ENCODE measurements at places on chromosomes 5 and 9. TPM values are rescaled to one million over a fixed set of nuclear protein-coding genes. Genes with fewer than 3 reads are reported as not detected.

Gene SPINK13
- not detected for total RNA-seq

Gene NDUFS4
- 117 TPM for total RNA-seq

Gene AOPEP
- total RNA-seq = 260 TPM

Gene GGTA1
- 8.8 TPM for total RNA-seq

GRCh38 chr5:141121563-141121962 lies at the start of gene PCDHB4:
PCDHB4 (plus strand) TSS chr5:141121818; CDS start chr5:141121999, 181 bp downstream.
- no peak for DNase-seq

- no peak for DNase-seq
Observed at GRCh38 chr9:98158071-98158831, 34.2 kb downstream of the CORO2A start.

DNA sequence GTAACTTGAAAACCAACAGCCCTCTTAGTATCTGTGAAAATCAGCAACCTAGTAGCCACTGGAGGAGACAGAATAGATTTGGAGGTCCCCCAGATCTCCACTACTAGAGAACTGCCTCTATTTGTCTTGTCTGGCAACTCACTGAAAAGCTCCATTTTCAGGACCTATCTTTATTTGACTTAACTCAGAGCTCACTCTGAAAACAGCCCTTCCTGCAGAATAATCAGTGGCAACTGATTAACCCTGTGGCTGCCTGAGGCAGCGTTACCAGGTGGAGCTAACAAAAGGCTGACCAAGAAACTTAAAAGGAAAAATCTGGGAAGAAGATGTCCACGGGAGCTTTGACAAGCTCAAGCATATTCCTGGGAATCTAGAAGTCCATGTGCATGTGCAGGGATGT lies 10.5 kb upstream of the IL13 start:
- no peak for DNase-seq

DNA sequence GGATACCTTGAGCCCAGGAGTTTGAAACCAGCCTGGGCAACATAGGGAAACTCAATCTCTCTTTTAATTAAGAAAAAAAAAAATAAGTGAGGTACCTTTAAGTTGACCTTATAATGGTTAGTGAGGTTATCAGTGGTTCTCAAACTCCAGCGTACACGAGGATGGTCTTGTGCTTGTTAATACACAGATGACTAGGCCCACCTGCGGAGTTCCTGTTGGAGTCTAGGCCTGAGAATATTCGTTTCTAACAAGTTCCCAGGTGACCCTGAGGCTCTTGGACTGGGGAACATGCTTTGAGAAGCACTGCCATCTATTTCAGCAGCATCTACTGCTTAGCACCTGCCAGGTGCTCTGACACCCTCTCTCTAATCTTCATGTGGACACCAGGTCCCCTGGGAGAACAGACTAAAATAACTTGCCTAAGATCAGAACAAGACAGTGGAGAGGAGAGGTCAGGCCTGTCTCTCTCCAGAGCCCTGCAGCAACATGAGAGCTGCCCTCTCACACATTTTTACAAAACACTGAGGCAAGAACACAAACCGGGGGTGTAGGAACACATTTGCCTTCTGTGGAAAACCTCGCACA lies 24.6 kb downstream of the TLE1 start:
- DNase-seq = no peak

GRCh38 chr5:57445006-57445704 lies 37.5 kb downstream of the ACTBL2 start:
- no peak for DNase-seq

GRCh38 chr9:22037954-22038690 lies 29.0 kb upstream of the CDKN2B start:
- no peak for DNase-seq

DNA sequence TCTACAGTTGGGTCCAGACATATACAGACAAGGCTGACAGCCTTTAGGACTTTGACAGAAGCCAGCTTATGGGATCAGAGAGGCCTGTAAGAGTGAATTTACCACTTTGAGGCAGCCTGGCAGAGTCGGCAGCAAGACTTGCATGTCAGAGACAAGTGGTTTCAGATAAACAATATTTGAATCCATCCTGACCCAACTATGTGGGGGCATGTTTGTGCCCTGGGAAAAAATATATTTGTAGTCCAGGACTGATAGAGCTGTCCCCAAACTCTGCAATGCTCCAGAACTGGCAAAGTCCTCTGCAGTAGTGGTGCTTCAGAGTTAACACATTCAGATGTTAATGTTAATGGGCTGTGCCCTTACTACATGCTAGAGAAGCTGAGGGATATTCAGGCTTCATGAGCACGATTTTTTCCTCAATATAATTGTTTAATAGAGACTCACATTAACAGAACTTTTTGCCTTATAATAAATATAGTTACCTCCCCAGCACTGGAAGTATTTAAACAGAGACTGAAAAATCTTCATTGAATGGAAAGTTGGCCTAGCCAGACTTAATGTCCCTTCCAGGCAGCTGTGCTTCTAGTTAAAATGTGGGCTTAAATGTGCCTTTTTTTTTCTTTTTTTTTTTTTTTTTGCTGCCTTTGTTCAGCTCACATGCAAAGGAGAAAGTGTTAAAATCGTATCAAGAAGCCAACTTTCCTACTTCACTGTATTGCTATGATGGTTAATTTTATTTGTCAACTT lies 42.9 kb downstream of the FEM1C start:
- no peak for DNase-seq

DNA sequence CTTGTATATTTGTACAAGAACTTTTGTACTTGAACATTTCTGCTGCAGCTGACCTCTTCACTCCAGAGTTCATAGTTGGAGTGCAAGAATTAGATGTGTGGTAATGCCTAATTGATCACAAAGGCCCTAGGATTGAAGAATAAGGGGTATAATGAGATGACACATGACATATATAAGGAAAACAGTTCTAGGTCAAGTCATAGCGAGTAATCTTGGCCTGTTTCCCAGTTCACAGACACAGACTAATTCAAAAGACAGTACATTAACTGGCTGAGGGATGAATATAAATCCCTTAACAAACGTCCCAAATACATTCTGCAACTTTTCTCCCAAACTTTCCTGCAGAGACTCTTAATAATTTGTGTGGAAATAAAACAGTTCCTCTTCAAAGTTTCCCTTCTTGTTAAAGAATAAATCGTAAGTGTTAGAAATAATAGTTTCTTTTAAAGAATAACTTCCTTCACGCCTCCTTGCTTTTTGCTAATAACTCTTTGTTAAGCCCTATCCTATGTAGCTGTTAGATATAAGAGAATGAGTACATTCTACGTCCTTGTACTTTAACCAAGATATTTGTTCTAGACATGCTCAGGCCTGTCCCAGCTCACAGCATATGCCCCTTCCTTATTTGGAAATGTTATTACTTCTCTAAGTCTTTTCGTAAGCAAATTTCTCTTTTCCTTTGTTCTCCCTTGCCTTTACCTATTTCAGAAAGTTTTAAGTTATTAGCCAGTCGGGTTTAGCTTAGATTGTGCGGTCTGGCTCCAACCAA lies 556.4 kb upstream of the CTNND2 start:
- DNase-seq = no peak

DNA sequence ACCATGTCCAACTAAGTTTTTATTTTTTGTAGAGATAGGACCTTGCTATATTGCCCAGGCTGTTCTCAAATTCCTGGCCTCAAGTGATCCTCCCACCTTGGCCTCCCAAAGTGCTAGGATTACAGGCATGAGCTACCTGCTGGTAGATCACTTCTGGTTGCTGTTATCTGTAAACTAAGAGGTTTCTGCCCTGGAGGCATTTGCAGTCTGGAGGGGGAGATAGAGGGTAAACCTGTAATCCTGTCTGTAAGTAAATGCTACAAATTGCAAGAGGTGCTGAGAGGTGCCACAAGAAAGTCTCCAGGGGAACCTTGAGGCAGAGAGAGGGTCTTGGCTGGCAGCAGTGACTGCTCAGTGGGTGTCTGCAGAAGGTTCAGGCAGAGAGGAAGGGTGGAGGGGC lies 29.0 kb upstream of the GGTA1 start:
- DNase-seq = no peak

DNA sequence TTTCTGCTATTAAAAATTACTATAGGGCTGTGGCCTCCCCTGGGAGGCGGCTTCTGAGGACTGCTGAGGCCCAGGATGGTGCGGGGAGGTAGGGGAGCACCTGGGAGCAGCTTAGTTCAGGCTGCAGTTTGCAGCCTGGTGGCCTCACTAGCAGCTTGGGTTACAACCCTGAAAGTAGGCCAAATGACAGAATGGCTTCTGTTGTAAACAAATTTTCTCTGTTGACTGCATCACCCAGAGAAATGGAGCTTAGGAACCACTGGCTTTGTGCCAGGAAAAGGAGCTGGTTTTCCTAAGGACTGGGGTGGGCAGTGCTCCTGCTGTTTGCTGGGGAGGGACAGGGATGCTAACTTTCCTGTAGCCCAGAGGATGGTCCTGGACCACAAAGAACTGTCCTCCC lies 130.3 kb downstream of the ENTREP1 start:
- no peak for DNase-seq

GRCh38 chr9:132543960-132544359 lies 38.4 kb upstream of the BARHL1 start:
- DNase-seq = no peak

GRCh38 chr9:20207176-20207575 lies 415.1 kb downstream of the MLLT3 start:
- no peak for DNase-seq

GRCh38 chr9:129394061-129394885 lies 216.2 kb upstream of the IER5L start:
- peak; percentile 71 for DNase-seq

GRCh38 chr5:18772475-18772874 lies 1138.2 kb downstream of the TAF11L14 start:
- DNase-seq = no peak

DNA sequence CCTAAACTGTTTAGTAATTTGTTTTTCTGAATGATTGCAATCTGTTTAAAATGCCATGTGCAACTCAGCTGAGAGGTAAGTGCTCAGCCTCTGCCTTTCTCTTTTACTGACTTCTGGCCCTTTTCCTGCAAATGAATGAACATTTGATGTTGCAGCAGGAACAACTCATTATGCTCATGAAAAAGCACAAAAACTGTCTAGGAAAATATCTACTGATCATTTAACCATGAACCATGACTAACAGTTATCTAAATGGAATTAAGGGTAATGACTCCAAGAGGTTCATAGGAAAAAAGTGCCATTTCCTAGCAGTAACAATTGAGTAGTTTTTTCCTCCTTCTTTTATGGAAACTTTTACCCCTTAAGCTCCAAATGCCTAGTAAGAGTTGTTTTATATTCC lies 70.6 kb upstream of the ANKH start:
- DNase-seq = no peak

GRCh38 chr5:89545076-89545475 lies 662.1 kb upstream of the MEF2C start:
- no peak for DNase-seq

GRCh38 chr5:95850391-95850894 lies 27.9 kb upstream of the GLRX start:
- DNase-seq = no peak

DNA sequence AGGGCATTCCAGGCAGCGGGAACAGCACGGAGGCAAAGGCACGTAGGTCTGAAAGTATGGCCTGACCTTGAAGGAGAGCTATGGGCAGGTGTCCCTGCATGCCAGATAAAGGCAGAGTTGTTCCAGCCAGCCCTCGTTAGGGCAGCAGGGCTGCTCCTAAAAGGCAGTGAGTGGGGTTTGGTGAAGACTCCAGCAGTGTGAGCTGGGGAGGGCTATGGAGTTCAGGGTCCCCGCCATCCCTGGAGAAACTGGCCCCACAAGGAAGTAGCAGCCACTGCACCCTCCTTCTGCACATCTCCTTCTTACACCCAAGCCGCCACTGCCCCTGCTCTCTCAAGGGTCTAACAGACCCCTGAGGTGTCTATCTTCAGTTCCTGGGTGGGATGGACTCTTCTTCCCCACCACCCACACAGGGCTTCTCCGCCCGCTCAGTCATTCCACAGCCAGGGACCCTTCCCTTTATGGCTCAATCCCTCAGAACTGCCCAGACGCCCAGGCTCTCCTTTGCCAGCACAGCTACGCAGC lies 1.4 kb downstream of the AKNA start:
- DNase-seq = no peak

GRCh38 chr5:134523543-134524271 lies 1.8 kb upstream of the JADE2 start:
- DNase-seq = no peak

- no peak for DNase-seq
Observed at GRCh38 chr5:144092508-144092907, 78.0 kb downstream of the YIPF5 start.

DNA sequence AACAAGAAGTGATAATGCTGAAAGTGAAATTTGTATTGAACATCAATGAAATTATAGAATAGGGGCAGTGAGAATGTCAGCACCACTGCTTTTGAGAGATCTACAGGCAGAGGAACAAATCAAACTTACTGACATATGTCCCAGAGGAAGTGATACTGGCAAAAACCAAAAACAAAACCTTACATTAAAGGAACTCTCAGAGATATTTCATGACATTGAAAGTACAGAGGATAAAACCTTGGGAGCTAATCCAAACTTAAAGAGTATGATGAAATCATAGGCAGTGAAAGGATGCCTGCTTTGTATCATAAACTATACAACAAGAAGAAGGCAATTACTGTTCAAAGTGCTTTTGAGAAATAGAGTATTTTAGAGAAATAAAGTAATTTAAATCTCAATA lies 90.4 kb upstream of the SV2C start:
- DNase-seq = no peak

DNA sequence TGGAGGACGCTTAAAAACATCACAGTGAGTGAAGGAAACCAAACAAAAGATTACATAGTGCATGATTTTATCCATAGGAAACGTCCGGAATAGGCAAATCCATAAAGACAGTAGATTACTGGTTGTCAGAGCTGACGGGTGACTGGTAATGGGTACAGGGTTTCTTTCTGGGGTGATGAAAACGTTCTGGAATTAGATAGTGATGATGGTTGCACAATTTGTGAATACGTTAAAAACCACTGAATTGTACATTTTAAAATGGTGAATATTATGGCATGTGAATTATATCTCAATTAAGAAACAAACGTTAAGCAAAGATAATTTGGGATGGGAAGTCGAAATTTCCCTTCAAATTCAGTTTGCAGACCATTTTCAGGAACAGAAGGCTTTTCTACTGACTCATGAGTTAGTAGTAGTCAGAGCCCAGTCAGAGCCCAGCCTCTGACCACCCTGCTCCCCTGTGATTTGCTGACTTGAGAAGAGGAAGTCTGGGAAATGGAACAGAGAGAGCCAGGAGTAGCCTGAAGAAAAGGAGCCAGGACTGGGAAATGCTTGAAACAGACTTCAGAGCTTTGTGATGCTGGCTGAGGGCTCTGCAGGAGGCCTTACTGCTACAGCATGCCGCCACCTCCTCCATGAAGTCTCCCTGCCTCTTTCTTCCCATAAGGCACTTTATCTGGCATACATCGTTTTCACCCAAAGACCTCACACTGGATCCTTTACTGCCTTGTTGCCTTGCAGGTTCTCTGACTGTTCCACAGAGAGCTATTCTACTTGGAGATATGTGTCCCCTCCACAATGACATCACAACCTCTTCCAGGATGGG lies 46.4 kb upstream of the CTNNA1 start:
- DNase-seq = no peak

All from cardiac septum (tissue), 1 donor.